ENCODE measurements at places on chromosomes 5 and 9. TPM values are rescaled to one million over a fixed set of nuclear protein-coding genes. Genes with fewer than 3 reads are reported as not detected.

CYSRT1 gene
- 0.14 TPM for total RNA-seq

NUTM2G gene
- not detected for total RNA-seq

DENND4C gene
- 16.5 TPM for total RNA-seq

GABRA6 gene
- total RNA-seq, result 0.14 TPM

SGCD gene
- total RNA-seq, result 0.12 TPM

PCDHA11 gene
- total RNA-seq, result 5.0 TPM

DNA sequence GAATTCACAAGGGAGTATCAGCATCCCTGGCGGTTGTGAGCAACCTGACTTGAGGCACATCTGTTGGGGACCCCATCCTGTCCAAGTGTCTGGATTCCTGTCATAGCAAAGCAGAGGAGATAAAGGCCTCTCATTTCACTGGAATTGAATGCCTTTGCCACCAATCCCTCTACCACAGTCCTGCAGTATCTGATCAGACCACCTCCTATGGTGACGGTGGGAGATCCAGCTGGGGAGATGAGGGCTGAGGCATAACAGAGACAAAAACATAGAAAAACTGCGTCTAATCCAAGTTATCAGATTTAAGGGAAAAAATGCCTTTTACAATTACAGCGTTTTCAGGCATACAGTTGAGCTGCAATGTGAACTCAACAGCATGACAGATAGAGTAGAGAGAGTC is 160.7 kb upstream of the TRPC7 start:
- no peak for DNase-seq

DNA sequence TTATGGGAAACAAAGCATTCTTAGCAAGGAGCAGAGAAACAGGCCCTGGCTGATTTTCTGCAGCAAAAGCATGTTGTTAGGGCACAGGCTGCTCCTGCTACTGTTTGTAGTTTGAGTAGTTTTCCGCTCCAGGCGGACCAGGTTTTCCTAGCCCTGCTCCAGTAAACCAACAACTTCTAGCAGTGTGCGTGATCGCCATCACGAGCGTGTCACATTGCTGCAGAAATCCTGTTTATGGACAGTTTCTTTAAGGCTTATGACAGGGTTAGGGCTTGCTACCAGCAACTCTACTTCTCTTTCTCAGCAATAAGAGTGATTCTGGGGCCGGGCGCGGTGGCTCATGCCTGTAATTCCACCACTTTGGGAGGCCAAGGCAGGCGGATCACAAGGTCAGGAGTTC is 803.9 kb upstream of the CDH10 start:
- no peak for DNase-seq

GRCh38 chr5:94471521-94471920 is 146.9 kb downstream of the KIAA0825 start:
- DNase-seq, result no peak

DNA sequence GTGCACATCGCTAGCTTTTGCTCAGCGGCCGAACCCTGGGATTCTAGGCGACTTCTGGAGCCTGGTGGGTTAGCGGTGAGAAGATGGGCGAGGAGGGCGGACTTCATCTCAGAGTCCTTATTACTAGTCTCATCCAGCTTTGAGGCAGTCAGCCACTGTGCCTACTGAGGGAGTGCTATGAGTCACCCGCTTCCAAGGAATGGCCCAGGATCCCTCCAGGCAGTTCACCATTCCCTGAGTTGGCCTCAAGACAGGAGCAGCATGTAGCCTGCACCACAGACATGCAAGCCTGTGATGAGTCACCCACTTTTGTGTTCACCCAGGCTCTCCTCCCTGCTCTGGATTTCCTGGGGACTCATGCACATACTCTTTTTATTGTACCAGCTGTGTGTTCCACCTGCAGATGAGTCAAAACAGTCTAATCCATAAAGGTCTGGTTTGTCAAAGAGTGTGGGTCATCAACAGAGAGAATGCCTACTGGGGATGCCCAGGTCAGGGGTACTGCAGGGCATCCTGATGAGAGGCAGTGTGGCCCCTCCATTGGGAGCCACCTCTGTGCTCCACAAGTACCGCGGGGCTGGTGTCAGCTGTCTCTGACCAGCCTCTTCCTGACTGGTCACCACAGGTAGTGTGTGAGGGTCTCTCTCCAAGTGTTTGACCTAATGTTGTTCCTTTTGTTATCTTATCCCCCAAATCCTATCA is 20.2 kb downstream of the SLC22A5 start:
- DNase-seq, result peak; percentile 100

- no peak for DNase-seq
Measured at GRCh38 chr5:105392710-105393149, 1830.1 kb upstream of the NUDT12 start.

Measured in H4 (cell line).